ENCODE measurements at places on chromosomes 4 and X.

DNA sequence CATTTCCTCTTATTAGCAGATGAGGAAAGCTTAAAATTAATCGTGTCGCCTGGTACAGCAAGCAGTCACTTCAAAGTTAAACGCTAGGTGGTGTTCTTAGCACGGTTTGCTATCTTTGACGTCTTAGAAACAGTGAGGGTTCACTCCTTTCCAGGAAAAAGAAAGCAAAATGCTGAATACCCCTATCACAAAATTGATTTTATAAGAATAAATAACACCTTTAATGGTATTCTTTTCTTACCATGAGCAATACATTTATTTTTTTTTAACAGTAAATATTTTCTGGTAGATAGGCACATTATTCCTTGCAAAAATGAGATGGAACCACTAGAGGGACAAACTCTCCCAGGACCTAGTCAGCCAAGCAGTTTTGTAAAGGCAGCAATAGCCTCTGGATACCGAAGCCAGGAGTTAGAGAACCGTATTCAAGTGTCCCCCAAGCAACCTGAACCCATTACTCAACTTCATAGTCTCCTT, 153.9 kb downstream of the KDR start:
- no peak for DNase-seq

GRCh38 chr4:107757864-107758476, 37.9 kb upstream of the PAPSS1 start:
- DNase-seq: no peak

- DNase-seq: no peak
These were observed 322.2 kb downstream of the IQCM start for GRCh38 chr4:149493492-149493891.

- no peak for DNase-seq
These were observed 181.0 kb downstream of the GPAT3 start for GRCh38 chr4:83716874-83717273.

Measured in Caco-2 (cell line).